ENCODE measurements at places on chromosomes 2 and 18.

- DNase-seq, result no peak
Measured at GRCh38 chr18:35477497-35477896, 20.3 kb downstream of the INO80C start.

GRCh38 chr2:221612161-221612560 is 40.1 kb upstream of the EPHA4 start:
- DNase-seq, result no peak

- DNase-seq, result no peak
Measured at GRCh38 chr18:59719544-59720181, 22.4 kb upstream of the CCBE1 start.

DNA sequence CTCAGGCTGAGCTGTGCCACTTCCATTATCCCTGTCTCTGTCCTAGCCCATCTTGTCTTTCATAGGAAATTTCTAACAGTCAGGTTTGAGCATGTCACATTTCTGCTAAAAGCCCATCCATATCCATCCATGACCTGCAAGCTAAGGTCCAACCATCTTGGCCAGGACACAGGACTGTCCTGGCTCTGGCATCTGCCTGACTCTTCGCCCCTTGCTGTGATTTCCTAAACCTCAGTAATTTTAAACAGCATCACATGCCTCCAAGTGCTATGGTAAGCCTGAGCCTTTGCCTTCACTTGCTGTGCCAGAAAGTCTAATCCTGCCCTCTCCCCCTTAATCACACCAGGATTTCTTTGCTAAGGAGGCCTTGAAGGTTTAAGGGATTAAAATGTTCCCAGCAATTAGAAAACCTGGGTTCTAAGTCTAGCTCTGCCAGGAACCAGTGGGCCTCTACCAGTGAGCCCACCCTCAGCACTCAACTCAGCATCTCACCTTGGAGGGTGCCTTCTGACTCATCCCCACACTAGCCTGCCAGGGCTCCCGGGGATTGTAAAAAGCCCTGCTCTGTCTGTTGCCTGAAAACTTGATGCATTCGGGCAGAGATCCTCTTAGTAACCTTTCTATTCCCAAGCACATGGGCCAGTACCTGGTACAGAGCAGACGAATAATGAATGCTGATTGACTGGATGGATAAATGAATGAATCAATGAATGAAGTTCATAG is 411.0 kb downstream of the LRATD1 start:
- no peak for DNase-seq

- no peak for DNase-seq
Measured at GRCh38 chr2:158998551-158999248, 30.3 kb downstream of the TANC1 start.

DNA sequence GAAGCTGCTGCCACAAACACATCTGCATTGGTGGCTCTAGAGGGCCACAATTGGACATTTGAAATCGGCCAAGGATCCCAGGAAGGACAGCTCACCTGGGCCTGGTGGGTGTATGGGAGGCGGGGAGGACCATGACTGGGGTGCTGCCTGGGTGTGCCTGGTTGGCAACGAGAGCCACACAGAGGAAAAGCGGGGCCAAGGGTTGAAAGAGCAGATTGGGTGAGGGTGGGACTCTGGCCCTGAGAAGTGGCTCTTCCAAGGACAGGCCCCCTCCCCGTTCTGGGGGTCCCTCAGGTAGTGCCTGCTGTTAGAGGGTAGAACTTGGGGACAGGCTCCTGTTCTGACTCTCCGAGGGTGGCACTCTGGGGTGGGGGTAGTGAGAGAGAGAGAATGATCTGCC is 102.9 kb downstream of the CLIP4 start:
- DNase-seq, result no peak

GRCh38 chr2:171524018-171524401 is 1.7 kb downstream of the CYBRD1 start:
- DNase-seq, result no peak

GRCh38 chr2:127733816-127734537 is 32.7 kb downstream of the SFT2D3 start:
- no peak for DNase-seq

GRCh38 chr2:7094231-7094741 is 177.1 kb downstream of the RNF144A start:
- DNase-seq, result no peak

DNA sequence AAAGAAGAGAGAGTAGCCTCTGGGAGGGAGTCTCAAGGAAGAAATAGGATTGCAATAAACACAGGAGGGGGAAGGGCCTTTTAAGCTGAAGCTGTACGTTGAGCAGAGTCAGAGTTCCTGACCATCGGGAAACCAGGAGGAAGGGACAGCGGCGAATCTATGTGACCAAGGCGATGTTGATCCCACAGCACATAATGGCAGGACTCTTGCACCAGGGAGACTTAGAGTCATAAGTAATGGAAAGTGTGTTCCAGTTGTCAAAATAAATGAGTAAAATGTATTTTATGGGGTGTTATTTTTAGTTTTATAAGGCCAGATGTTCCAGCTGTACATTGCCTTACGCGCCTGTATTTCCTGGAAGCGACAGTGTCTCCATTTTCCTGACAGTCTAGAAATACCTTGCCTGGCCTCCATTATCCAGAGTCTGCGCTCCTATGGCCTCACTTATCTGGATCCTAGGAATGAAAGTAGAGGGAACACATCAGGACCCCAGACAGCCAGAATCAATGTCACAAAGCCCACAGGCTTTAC is 152.8 kb upstream of the COPS8 start:
- DNase-seq, result no peak

DNA sequence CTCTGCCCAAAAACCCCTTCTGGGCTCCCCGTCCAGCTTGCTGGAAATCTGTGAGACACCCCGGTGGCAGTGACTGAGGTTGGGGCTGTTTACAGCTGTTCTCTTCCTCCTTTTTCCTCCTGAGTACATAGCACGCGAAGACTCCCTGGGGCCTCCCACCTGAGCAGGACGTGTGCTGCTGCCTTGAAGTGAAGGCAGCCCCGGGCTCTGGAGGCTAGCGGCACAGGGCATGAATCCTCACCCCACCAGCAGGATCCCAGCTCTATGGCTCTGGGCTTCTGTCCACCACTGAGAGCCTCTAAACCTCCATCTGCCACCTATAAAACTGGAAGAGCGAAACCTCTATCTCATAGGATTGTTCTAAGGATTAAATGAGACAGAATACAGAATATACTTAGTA is 182.5 kb downstream of the TMEM163 start:
- DNase-seq, result no peak

- no peak for DNase-seq
Measured at GRCh38 chr2:24515335-24515734, 24.3 kb downstream of the NCOA1 start.

DNA sequence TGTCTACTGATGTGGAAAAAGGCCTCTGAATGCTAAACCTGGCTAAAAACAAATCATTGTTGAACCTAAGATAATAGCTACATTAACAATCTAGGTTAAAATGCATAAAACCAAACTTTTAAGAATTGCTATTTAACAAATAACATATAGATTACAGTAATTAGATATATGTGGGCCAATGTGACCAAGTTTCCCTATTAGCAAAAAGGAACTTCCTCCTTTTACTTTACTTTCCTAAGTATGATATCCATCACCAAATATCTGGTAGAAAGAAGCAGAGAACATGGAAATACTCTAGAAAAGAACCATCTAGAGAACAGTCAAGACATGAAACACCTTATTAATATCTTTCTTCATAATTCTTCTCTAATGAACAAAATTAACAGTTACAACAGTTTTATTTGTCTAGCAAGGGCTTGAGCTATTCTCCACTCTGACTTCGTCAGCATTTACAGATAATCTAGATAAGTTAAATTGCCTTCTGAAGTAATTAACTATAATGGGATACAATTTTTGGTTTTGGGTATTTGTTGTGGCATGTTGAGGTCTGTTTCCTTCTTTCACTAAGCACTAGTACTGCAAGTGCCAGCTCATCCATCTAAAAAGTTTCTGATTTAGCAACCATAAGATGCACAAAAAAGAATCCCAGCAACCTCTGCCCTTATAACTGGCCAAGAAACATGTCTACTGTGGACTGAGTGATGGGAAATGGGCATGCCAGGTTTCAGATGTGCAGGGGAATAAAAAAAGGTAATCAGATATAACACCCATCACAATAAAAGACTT is 53.3 kb downstream of the MEMO1 start:
- DNase-seq, result no peak

DNA sequence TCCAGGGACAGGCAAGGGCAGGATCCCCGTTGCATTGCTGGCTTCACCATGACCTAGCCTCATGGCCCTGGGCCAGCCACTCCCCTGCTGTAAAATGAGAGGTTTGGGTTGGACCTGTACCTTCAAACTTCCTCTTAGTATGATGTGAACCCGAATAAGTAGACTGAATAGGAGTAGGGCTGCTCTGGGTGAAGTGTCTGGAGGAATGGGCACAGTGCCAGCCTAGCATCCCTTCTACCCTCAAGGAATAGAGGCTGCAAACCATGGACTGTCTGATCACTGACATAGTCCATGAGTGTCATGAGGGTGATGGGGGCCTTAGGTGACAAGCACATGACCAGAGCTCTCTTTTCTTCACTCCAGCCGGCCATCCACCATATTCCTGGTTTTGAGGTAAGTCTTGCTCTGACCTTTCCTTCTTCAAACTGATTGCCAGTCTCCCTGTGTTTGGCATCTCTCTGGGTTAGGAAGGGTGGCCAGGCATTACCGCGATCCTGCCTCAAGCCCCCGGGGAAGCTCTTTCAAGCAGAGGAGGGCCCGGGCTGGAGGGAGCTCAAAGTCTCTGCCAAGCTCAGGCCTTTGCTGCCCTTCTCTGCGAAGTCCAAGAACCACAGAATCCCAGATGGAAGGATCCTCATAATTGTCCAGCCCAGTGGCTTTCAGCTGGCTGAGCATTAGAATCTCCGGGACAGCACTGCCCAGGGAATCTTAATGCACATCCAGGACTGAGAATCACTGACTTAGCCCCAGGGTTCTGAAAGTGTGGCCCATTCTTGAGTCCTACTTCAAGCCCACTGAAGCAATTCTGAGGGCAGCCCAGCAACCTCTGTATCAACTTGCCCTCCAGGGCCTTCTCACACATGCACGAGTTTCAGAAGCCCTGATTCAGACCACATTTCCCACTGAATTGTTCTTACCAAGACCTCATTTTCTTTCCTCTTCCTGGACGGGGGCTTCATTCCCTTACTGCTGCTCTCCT is 148.1 kb downstream of the DYSF start:
- DNase-seq, result no peak
